Lung (tissue), 17 donors: ENCODE measurements at places on chromosomes 4 and X. TPM values are rescaled to one million over a fixed set of nuclear protein-coding genes. Genes with fewer than 3 reads are reported as not detected.

DNA sequence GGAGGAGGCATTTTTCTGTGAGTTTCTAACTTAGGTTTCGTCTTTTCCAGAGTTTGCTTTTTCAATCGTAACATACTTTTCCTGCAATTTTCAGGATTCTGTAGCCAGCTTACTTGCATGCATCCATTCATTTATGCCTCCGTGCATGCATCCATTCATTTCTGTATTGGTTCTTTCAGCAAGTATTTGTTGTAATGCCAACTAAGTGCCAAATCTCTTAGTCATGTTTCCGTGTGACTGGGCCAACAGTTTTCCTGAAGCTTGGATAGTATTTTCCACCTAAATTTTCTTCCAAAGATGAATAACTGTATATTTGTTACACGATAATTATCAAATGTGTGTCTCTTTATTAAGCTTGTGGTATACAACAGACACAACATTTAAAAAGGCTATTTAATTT lies 41.5 kb downstream of the CBLL2 start:
- no peak for DNase-seq
- peaks cover 15% of the 10 kb centered on the region for H3K27me3 ChIP-seq
- H3K4me3 ChIP-seq: no peak overlapping the region
- no peaks in the 10 kb centered on the region for H3K36me3 ChIP-seq
- no peaks in the 10 kb centered on the region for H3K4me1 ChIP-seq
- H3K27ac ChIP-seq: no peak overlapping the region

DNA sequence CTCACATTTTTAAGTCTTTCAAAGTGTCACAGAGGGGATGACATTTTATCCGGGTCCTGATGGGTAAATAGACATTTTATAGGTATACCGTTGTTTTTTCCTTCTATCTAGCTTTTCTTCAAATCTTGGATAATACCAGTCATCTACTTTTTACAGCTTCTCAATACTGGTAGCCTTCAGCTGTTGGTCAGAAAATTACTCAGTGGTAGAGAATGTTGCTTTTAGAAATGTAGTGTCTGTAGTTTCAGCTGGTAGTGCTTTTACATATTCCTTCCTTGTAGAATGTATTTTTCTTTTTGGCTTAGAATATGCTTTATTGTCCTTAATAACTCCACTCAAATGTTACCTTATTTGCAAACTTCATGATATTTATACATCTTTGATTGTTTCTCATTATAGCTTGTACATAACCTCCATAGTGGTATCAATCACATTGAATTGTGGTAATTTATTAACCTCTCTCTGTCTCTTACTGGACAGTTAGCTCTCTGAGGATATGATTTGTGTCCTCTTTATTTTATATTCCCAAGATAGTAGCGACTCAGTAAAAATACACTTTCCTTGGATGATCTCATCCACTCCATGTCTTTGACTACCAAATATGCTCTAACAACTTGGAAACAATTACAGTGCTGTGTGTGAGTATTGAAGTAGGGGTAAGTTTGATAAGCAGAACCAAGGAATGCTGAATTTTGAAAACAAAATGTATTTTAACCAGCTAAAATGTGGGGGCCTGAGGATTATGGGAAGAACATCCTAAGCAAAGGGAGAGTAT lies 53.8 kb downstream of the RAP1GDS1 start:
- H3K4me1 ChIP-seq: no peaks in the 10 kb centered on the region
- no peaks in the 10 kb centered on the region for H3K27me3 ChIP-seq
- no peaks in the 10 kb centered on the region for H3K36me3 ChIP-seq
- H3K4me3 ChIP-seq: no peak overlapping the region

- no peak for DNase-seq
- H3K27me3 ChIP-seq: no peaks in the 10 kb centered on the region
- H3K27ac ChIP-seq: no peak overlapping the region
- H3K4me1 ChIP-seq: no peaks in the 10 kb centered on the region
- no peaks in the 10 kb centered on the region for H3K36me3 ChIP-seq
Measured at GRCh38 chr4:176409627-176410026, 89.9 kb downstream of the SPCS3 start.

- H3K4me3 ChIP-seq: no peak overlapping the region
- H3K27ac ChIP-seq: no peak overlapping the region
- H3K4me1 ChIP-seq: no peaks in the 10 kb centered on the region
- H3K36me3 ChIP-seq: no peaks in the 10 kb centered on the region
- peaks cover 4% of the 10 kb centered on the region for H3K27me3 ChIP-seq
Measured at GRCh38 chrX:34381241-34381640, 249.1 kb upstream of the FAM47A start.

DNA sequence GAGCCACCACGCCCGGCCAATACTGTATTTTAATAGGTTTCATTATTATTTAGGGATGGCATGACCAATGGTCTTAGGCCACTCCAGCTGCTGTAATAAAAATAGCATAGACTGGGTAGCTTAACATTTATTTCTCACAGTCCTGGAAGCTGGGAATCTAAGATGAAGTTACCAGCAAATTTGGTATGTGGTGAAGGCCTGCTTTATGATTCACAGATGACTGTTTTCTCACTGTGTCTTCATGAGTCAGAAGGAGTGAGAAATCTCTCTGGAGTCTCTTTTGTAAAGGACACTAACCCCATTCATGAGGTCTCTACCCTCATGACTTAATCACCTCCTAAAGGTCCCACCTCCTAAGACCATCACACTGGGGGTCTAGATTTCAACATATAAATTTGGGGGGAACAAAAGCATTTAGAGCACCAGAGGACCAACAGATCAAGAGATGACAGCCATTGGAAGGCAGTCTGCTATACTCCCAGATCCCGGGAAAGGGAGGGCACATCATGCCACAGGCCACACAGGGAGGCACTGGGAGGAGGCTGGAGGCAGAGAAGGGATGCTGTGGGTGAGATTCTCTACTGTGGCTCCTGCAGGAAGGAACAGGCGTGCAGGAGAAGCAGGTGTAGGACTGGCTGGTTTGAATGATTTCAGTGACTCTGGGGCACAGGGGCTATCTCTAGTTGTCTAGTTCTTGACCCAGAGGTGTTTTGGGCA lies 335.8 kb upstream of the SFRP2 start:
- no peaks in the 10 kb centered on the region for H3K27me3 ChIP-seq
- DNase-seq: no peak
- H3K4me3 ChIP-seq: no peak overlapping the region
- no peaks in the 10 kb centered on the region for H3K36me3 ChIP-seq
- no peaks in the 10 kb centered on the region for H3K4me1 ChIP-seq
- no peak overlapping the region for H3K27ac ChIP-seq

- no peak overlapping the region for H3K27ac ChIP-seq
- no peak overlapping the region for H3K4me3 ChIP-seq
- no peak for DNase-seq
Measured at GRCh38 chrX:12301288-12301687, 163.0 kb downstream of the FRMPD4 start.

GRCh38 chr4:143294310-143294709 lies 42.4 kb upstream of the GAB1 start:
- H3K36me3 ChIP-seq: no peaks in the 10 kb centered on the region
- no peak overlapping the region for H3K4me3 ChIP-seq
- H3K27ac ChIP-seq: no peak overlapping the region
- H3K4me1 ChIP-seq: no peaks in the 10 kb centered on the region
- DNase-seq: peak; percentile 95

DNA sequence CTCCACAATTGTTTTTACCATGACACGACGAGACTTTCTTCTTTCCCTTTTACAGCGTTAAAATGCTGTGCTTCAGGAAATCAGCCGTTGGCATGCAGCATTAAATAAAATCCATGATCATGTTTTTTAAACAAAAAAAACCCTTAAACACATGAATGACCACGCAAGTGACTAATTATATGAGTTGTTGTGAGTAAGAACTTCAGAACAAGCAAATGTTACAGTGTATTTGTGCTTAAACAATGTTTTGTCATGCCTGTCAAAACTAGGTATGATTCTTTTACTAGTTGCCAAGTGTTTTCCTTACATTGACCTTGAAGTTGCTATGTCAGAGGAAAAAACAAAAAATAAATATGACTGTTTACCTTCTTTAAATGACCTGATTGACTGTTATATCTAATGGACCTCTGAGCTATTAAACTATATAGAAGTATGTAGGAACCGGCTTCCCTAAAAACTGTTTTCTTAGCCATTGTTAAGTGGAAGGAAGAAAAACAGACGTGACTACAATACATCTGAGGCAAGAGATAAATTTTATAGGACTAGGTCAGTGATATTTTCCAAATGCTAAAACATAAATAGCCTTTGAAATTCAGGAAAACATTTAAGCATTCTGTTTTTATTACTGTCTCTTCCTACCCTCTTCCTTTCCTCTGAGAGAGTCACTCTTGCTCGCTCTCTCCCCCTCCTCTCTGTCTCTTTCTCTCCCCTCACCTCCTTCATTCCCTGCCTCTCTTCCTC lies 197.1 kb downstream of the PALLD start:
- no peaks in the 10 kb centered on the region for H3K27me3 ChIP-seq
- H3K36me3 ChIP-seq: no peaks in the 10 kb centered on the region
- DNase-seq: no peak
- H3K4me3 ChIP-seq: no peak overlapping the region

- H3K27me3 ChIP-seq: no peaks in the 10 kb centered on the region
- H3K36me3 ChIP-seq: no peaks in the 10 kb centered on the region
- DNase-seq: peak; percentile 36
Measured at GRCh38 chrX:123803331-123803983, 56.4 kb upstream of the XIAP start.

Gene VCX3A
- total RNA-seq: not detected

Gene GALNTL6
- 0.09 TPM for total RNA-seq

Gene PCDH7
- 57.6 TPM for total RNA-seq

Gene MAGEC2
- not detected for total RNA-seq
